ENCODE measurements at places on chromosomes 2 and 18.
A peak's percentile ranks its signal among the peaks of the same experiment; 100 is the strongest.

DNA sequence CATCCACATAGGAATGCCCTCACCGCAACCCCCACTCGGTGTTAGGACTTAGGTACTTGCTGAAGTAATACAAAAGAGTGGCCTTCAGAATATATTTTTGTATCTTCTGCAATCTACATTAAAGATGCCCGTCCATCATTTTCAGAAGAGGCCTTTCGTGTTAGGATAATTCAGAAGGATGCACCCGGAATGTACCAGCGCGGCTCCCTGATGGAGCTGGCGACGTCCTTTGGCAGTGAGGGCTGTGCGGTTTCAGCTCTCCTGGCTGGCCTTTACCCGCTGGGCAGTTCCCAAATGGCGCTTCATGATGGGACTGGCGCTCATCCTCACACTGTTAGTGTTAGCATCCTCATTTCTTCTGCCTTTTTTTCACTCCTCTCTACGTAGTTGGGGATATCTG lies 15.3 kb downstream of the TWIST2 start:
- DNase-seq: no peak

DNA sequence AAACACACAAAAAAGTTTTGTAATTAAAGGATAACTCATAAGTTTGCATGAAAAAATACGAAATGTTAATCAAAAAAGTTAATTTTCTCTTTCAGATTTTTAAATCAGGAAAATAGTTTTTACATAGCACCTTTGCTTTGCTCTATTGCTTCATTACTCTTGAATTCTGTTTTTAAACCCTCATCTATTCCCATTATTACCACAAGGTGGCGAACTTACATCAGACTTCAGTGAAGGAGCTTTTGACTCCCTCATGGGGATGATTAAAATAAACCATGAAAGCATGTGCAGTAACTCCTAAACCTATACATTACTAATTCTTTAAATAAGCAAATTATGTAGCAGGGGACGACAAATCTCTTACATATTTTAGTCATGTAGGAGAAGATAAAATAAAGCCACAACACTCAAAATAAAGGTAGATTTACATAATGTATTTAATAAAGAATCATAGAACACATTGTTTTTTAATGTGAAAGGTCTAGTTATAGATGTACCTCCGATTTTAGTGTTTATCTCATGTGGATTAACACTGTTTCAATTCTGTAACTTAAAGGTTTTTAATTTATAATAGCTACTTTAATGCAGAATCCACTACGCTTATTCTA lies 105.2 kb downstream of the NETO1 start:
- DNase-seq: peak; percentile 78

GRCh38 chr2:240247241-240247867 lies 106.9 kb upstream of the OTOS start:
- DNase-seq: no peak

GRCh38 chr18:58866066-58866772 lies 1.5 kb downstream of the ZNF532 start:
- DNase-seq: no peak

GRCh38 chr18:48330016-48330991 lies 78.9 kb downstream of the ZBTB7C start:
- DNase-seq: no peak

- DNase-seq: no peak
Observed at GRCh38 chr2:176680916-176681516, 411.8 kb downstream of the MTX2 start.

DNA sequence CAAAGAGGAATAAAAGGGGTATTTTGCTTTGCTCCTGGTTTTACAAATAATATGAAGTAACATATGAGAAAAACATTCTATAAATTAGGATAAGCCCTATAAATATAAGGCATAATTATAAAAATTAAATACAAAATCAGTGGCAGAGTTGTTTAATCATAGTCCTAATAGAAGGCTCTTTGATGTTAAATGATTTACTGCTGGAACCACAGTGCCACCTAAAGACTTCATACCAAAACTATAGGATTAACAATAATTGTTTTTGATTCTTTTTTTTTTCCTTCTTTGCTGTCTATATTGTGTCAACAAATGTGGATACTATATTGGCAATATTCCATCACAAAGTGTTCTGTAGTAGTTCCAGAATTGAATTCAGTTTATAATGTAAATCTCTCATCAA lies 837.7 kb upstream of the SLC39A10 start:
- DNase-seq: peak; percentile 4

DNA sequence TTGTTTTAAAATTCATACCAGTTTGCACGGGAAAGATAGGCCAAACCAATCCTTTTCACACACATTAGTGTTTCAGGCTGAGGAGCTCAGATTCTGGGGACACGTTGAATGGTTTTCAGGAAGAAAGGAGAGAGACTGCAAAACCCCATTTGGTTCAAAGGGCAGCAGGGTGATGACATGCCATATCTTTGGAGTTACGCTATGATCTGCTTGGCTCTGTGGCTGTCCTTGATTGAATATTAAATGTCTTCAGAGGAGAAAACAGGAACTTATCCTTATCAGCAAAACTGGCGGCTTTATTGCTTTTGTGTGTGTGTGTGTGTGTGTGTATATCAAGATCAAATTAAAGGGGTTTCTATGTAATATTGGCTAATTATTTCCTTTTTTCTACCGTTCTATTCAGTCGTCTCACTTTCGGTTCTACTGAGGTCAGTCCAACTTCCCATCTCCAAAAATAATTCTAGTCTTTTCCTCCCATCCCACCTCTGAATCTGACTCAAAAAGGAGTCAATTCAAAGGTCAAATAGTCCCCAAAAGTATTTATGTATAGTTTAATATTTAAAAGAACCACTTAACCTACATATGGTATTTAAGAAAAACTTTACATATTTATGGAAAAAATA lies 292.9 kb upstream of the CCDC68 start:
- DNase-seq: peak; percentile 27

DNA sequence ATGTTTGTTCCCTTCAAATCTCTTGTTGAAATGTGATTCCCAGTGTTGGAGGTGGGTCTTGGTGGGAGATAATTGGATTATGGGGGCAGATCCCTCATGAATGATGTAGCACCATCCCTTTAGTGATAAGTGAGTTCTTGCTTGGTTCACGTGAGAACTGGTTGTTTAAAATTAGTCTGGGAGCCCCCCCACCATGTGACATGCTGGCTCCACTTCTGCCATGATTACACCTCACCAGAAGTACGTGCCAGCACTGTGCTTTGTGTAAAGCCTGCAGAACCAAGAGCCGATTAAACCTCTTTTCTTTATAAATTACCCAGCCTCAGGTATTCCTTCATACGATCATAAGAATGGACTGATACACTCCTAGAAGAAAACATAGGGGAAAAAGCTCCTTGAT lies 10.1 kb downstream of the ABI2 start:
- DNase-seq: no peak

- DNase-seq: no peak
Observed at GRCh38 chr2:216645636-216645950, 12.4 kb downstream of the IGFBP2 start.

GRCh38 chr18:74139888-74140287 lies 7.7 kb downstream of the FBXO15 start:
- DNase-seq: no peak

- no peak for DNase-seq
Observed at GRCh38 chr18:10141559-10141958, 227.7 kb downstream of the VAPA start.

GRCh38 chr2:239821694-239822075 lies 203.5 kb downstream of the NDUFA10 start:
- DNase-seq: no peak

GRCh38 chr2:40227210-40227609 lies 224.7 kb downstream of the SLC8A1 start:
- DNase-seq: no peak

- DNase-seq: no peak
Observed at GRCh38 chr18:13502585-13502984, 223.8 kb downstream of the FAM210A start.

- no peak for DNase-seq
Observed at GRCh38 chr2:101371636-101372035, 15.7 kb downstream of the CREG2 start.

DNA sequence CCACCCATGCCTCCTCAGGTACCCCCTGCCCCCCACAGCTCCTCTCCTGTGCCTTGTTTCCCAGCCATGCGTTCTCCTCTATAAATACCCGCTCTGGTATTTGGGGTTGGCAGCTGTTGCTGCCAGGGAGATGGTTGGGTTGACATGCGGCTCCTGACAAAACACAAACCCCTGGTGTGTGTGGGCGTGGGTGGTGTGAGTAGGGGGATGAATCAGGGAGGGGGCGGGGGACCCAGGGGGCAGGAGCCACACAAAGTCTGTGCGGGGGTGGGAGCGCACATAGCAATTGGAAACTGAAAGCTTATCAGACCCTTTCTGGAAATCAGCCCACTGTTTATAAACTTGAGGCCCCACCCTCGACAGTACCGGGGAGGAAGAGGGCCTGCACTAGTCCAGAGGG lies 803 bp upstream of the DES start:
- DNase-seq: no peak

DNA sequence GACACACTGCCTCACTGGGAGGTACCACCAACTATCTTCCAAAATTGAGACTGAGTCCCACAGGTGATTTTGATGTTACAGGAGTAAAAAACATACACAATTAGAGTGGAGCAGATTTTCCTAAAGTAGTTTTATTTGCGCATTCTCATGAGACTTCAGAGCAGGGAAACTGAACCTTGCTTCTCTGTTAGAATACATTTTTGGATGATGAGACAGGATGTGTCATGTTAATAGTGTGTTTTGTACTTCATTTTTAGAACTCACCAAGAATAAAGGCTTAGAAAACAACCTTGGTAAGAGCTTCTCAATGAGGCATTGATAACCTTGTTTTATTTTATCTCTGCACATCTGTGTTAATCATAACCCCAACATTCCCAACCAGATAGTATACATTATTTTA lies 310.2 kb upstream of the GALNT5 start:
- DNase-seq: no peak

DNA sequence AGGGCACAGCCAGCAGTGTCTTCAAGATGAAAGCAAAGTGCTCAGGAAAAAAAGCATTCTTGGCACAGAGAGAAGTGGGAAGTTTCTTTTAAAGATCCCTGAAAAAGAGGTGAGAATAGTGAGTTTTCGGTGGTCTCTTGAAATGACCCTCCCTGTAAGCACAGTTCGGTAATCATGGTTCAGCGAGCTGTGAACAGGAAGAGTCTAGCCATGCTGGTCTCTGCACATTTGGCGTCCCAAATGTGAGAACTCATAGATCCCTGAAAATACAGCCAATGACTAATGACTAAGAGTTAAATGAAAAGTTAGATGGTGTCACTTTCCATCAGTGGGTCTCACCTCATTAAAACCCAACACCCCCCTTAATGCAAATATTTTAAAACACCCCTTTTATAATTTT lies 3.4 kb downstream of the IL1R1 start:
- no peak for DNase-seq

GRCh38 chr2:128770143-128771085 lies 451.7 kb upstream of the HS6ST1 start:
- no peak for DNase-seq

DNA sequence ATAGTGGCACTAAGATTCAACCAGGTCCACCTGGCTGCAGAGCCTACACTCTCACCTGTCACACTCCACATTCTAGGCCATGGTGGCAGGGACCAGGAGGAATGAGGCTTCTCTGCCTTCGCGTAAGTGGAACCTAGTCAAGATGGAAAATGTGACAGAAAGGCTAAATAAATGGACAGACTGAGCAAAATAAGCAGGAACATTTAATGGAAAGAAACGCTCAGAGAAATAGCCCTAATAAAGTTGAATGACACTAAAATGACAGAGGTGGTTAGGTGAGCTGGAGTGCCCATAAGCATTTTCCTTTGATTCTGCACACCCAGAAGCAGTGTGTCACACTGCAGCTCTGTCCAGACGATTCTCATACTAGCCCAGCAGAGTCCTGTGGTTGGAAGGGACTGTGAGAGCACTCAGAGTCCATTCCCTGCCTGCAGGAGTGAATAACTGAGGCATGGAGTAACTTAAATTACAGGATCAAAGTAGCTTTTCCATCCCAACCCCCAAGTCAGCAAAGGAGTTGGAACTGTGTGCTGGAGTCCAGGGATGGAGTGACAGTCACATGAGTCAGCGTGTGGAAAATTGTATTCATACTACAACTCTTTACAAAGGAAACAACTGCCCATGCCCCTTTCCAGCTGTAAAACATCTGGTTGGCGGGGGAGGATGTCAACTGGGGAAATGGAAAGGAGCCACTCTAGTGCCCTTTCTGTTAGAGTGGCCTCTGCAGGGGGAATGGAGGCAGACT lies 105.4 kb upstream of the LGALSL start:
- DNase-seq: no peak

DNA sequence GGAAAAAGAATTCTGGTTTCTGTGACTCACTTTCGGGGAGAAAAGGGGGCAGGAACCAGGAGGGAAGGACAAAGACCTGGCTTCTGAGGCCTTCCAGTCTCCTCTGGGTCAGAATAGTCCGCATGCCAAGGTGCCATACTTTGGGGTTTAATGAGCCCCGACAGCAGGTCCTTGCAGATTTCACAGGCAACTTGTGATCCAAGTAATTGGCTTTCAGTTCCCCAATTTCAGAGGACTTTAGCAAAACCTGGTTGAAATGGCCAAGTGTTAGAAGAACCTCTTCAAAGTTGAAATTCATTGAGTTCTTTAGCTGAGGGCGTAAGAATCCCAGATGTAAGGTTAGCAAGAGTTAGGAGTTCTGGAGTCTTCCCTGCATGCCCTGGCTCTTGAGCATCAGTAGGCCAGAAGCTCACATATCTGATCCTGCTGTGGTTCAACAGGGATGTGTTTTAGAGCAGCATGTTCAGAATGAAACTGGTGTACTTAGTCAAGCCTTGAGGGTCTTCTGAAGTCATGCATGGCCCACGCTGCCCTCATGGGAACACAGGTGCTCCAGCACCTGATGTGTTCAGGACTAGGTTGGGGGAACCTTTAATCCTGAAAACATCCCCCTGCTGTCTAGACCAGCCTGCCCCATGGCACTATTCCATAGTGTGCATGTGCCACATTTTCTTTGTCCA lies 143.0 kb downstream of the NUP35 start:
- DNase-seq: no peak

- DNase-seq: no peak
Observed at GRCh38 chr18:13281406-13281805, 62.8 kb downstream of the LDLRAD4 start.

- no peak for DNase-seq
Observed at GRCh38 chr2:203238292-203238703, 520 bp upstream of the CYP20A1 start.

GRCh38 chr2:222907790-222908441 lies 47.1 kb downstream of the ACSL3 start:
- DNase-seq: no peak
